ENCODE measurements at places on chromosomes 4 and X. TPM values are rescaled to one million over a fixed set of nuclear protein-coding genes. Genes with fewer than 3 reads are reported as not detected.

The BANK1 gene
- total RNA-seq = 1.8 TPM

The PNMA3 gene
- total RNA-seq = 0.13 TPM

GRCh38 chr4:37844204-37844603 lies 17.7 kb downstream of the PGM2 start:
- H3K4me3 ChIP-seq = no peak overlapping the region
- peaks cover 5% of the 10 kb centered on the region for H3K36me3 ChIP-seq
- H3K27me3 ChIP-seq = no peaks in the 10 kb centered on the region
- no peak for DNase-seq
- H3K27ac ChIP-seq = no peak overlapping the region

DNA sequence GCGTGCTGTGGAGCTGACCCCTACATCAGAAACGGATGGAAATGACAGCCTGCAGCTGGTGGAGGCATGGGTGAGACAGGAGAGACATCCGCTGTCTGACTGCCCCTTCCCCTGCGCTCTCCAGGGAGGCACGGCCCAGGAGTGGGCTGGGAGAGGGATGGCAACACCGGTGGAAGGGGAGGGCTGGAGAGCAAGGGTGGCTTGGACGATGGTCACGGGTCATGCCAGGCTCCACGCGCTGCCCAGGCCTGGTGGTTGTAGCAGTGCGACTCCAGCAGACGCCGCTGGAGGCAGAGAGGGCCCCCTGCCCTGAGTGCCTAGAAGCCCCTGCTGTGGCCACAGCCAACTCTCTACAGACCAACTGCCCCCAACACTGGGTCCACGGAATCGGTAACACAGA lies 47.9 kb downstream of the GAK start:
- H3K4me3 ChIP-seq = no peak overlapping the region
- no peak for DNase-seq
- H3K4me1 ChIP-seq = no peaks in the 10 kb centered on the region
- no peak overlapping the region for H3K27ac ChIP-seq
- H3K27me3 ChIP-seq = no peaks in the 10 kb centered on the region

GRCh38 chrX:63959975-63960374 lies 175.0 kb upstream of the ARHGEF9 start:
- H3K36me3 ChIP-seq = no peaks in the 10 kb centered on the region
- DNase-seq = no peak
- no peak overlapping the region for H3K4me3 ChIP-seq
- H3K4me1 ChIP-seq = no peaks in the 10 kb centered on the region

DNA sequence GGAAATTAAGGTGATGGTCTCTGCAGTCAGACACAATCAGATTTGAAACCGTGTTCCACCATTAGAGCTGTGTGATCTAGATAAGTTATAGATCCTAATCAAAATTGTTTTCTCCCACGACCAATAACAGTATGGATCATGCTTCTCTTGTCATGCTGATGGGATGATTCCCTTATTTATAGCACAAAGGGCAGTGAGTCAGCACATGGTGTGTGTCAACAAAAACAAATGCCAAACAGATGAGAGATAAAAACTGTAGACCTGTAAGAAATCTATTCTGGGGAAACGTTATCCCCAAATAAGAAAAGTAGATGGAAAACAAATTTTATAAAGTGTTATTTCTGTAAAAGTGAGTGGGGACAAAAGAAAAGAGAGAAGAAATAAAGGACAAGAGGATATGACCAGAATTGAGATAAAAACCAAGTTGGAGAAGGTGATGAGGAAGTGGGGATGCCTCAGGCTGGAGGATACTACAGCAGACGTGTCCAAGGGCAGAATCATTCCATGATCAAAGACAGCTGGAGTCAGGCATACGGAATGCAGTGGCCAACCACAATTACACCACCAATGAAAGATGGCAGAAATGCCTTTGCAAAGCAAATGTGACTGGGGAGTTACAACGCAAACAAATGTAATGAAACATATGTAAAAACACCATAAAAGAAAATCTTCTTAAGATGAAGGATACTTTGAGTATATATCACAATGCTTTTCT lies 377.8 kb upstream of the PRKX start:
- no peaks in the 10 kb centered on the region for H3K36me3 ChIP-seq
- H3K27me3 ChIP-seq = no peaks in the 10 kb centered on the region
- no peak for DNase-seq
- H3K27ac ChIP-seq = no peak overlapping the region

The GRK4 gene
- total RNA-seq = 3.6 TPM

- no peaks in the 10 kb centered on the region for H3K27me3 ChIP-seq
- no peaks in the 10 kb centered on the region for H3K4me1 ChIP-seq
- DNase-seq = no peak
- H3K4me3 ChIP-seq = no peak overlapping the region
- no peak overlapping the region for H3K27ac ChIP-seq
Measured at GRCh38 chr4:138501614-138502013, 259.5 kb upstream of the SLC7A11 start.

DNA sequence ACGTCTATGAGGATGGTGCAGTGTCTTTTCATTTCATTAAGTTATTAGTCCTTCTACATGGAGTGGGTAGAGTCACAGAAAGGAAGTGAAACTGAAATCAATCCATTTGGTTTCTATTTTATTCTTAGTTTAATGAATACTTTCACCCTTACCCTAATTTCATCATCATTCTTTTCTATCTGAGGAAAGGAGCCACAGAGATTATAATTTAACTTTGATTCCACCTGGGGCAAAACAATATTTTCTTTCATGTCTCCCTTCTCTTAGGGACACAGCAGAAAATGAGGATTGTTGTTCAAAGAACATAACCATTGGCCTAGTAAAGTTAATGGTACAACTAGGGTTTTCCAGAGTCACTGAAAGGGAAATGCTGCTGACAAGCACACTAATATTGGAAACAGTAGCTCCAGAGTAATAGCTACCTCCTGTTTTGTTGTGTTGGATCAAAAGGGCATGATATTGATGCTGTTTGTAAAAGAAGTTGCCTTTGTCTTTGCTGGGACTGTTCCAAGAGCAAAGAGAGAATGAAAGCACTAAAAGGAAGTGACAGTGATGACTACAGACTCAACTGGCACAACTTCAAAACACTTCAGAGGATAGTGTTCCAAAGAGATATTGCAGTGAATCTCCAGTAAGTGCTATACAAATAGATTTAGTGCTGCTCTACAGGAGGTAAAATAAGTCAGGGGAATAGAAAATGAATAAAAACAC lies 247.1 kb upstream of the PITX2 start:
- H3K36me3 ChIP-seq = no peaks in the 10 kb centered on the region
- no peak overlapping the region for H3K27ac ChIP-seq
- no peaks in the 10 kb centered on the region for H3K27me3 ChIP-seq

DNA sequence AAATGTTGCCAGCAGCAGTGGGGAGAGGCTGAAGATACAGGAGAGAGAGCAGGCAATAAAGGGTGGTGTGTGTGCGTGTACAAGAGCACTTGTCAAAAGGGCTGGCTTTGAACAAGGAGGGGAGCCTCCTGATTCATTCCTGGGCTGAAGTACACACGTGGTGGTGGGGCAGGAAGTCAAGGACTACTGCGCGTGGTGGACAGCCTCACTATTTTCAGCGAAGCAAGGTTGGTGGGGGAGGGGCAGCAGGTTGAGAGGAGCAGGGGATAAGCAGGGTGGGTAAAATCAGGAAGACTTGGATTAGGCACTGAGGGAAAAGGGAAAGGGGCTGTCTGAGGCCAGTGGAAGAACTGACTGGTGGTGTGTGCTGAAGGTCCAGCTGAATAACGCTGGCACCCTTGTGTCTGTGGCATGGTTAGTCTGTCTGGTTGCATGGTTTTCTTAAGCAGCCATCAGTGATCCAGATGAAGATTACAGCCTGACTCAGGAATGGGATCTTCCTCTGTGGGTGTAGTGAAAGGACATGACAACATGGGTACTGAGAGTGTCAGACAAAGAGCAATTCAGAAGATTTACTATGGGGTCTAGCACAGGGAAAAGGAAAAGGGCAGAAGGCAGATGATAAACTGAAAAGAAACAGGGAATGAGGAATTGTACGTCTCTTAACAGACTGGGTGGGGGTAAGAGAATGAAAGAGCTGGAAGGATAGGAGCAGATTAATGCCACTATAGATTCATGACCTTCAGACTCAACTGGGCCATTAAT lies 149.8 kb downstream of the CHM start:
- H3K27me3 ChIP-seq = no peaks in the 10 kb centered on the region
- no peak overlapping the region for H3K4me3 ChIP-seq
- no peak overlapping the region for H3K27ac ChIP-seq
- no peak for DNase-seq

DNA sequence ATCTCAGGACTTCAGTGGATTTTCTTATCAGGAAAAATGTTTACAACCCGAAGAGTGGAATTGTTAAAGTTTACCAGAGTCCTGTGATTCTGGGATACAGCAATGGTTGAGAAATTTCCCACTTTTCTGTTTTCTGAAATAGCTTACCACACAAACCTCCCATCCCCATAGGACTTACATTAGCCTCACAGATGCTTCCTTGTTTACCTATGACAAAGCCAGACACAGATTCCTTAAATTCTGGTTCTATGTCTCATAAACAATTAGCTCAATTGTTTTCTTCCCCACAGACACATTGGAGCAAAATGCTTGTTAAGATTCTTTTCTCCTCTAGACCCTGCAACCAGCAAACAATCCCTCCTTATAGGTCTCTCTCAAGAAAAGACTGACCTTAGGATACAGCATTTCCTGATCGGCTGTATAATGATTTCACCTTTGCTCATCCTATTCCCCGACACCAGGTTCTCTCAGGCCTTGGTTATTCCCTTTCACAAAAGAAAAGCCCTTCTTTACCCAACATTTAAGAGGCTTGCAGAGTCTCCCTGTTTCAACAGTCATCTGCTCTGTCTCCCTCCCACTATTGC lies 886.2 kb downstream of the ARAP2 start:
- H3K27ac ChIP-seq = no peak overlapping the region
- H3K4me1 ChIP-seq = no peaks in the 10 kb centered on the region
- H3K36me3 ChIP-seq = no peaks in the 10 kb centered on the region
- DNase-seq = no peak

- no peaks in the 10 kb centered on the region for H3K4me1 ChIP-seq
- H3K27ac ChIP-seq = no peak overlapping the region
- H3K4me3 ChIP-seq = no peak overlapping the region
- H3K36me3 ChIP-seq = peaks cover 10% of the 10 kb centered on the region
Measured at GRCh38 chr4:102585329-102585728, 84.2 kb downstream of the NFKB1 start.

The ZIC3 gene
- not detected for total RNA-seq

DNA sequence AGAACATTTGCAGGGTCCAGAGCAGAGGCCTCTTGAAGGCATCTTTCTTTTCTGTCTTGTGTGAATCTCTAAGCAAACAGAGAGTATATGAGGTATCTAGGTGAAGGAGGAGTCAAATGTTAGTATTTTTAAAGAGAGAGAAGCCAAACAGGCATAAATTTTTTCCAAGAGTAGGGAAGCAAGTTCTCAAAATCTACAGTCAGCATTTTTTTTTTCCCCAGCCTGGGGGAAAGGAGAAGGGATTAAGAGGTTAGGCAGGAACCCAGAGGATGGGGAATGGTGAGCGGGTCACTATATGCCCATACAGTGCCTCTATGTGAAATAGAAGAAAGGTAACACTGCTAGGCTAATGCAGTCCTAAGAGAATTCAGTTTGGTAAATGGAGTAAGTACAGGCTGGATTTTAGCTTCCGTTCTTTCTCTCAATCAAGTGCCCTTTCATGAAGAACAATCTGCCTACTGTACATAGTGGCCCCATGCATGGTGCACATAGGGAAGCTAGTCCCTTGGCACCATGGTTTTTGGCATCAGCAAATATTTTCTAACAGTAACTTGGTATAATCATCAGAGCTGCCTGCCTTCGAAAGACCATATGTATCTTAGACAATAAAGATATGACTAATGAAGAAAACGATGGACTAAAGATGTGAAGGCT lies 163.1 kb upstream of the MAB21L2 start:
- H3K4me3 ChIP-seq = no peak overlapping the region
- H3K27ac ChIP-seq = peak overlapping the region; percentile 43
- no peaks in the 10 kb centered on the region for H3K36me3 ChIP-seq

DNA sequence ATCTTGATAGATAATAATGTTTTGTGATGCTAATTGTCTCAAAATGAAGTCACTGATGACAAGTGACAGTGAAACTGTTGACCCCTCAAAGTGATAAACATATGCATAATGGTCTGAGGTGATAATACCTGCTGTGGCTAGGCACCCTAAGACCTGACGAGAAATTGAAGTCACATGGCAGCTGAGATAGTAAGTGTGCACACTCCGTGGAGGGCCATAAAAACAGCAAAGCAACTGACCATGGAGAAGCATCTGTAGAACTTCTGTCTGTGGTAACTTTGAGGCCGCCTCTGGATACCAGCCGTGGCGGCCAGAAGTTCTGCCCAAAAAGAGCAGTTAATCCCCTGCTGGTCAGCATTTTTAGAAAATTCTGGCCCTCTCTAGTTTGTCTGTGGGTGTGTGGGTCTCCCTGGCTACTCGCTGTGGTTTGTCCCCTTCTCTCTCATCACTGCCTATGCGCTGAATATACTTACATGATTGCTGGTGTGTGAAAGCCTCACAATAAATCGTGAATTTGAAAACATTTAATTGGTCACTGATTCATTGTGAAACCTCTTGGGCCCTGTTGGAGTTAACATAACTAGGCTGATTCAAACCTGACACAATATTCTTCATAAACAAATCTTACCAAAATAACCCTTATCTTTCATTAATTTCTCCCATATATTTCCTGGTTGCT lies 50.6 kb downstream of the CCDC149 start:
- H3K4me3 ChIP-seq = no peak overlapping the region
- DNase-seq = no peak
- H3K27ac ChIP-seq = no peak overlapping the region
- no peaks in the 10 kb centered on the region for H3K27me3 ChIP-seq
- no peaks in the 10 kb centered on the region for H3K4me1 ChIP-seq

GRCh38 chrX:77505227-77505626 lies 58.0 kb downstream of the FGF16 start:
- no peak for DNase-seq
- H3K4me1 ChIP-seq = no peaks in the 10 kb centered on the region
- H3K27ac ChIP-seq = no peak overlapping the region
- H3K4me3 ChIP-seq = no peak overlapping the region
- H3K27me3 ChIP-seq = no peaks in the 10 kb centered on the region
- H3K36me3 ChIP-seq = peaks cover 4% of the 10 kb centered on the region

The ARHGAP6 gene
- total RNA-seq = 19.5 TPM

- DNase-seq = no peak
- H3K4me1 ChIP-seq = no peaks in the 10 kb centered on the region
- H3K4me3 ChIP-seq = no peak overlapping the region
- no peak overlapping the region for H3K27ac ChIP-seq
- H3K36me3 ChIP-seq = no peaks in the 10 kb centered on the region
- H3K27me3 ChIP-seq = no peaks in the 10 kb centered on the region
Measured at GRCh38 chr4:105603158-105603557, 50.7 kb downstream of the ARHGEF38 start.
